ENCODE measurements at places on chromosomes 13 and 19.
A peak's percentile ranks its signal among the peaks of the same experiment; 100 is the strongest.

- no peak for DNase-seq
Observed at GRCh38 chr13:33274264-33274663, 11.3 kb downstream of the STARD13 start.

DNA sequence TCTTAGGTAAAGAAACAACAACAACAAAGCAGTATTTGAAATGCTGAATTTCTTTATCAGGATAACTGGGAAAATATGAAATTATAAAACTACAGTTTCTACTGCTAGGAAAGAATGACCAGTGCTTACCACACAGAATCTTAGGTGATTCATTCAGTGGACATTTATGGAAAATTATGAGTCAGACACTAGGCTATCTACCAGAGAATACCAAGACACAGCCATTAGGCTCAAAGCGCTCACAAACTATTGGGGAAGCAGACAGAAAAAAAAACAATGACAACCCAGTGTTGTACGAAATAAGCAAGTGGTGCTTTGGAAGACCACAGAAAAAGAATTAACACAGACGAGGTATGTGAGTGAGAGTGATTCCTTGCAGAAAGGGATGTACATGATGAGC lies 1019.5 kb downstream of the PCDH9 start:
- peak; percentile 28 for DNase-seq

DNA sequence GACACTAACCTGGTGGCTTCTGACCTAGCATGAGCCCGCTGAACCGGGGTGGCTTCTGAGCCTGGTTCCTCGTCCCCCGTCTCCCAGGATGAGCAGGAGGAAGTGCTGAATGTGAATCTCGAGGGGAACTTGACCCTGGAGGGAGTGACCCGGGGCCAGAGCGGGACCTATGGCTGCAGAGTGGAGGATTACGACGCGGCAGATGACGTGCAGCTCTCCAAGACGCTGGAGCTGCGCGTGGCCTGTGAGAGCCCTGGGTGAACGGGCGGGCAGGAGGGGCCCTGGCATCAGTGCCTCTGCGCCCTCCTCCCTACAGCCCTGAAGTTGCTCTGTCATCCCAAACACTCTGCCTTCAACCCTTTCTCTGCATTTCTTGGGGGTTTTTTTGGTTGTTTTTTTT lies 5.6 kb downstream of the BCAM start:
- no peak for DNase-seq

DNA sequence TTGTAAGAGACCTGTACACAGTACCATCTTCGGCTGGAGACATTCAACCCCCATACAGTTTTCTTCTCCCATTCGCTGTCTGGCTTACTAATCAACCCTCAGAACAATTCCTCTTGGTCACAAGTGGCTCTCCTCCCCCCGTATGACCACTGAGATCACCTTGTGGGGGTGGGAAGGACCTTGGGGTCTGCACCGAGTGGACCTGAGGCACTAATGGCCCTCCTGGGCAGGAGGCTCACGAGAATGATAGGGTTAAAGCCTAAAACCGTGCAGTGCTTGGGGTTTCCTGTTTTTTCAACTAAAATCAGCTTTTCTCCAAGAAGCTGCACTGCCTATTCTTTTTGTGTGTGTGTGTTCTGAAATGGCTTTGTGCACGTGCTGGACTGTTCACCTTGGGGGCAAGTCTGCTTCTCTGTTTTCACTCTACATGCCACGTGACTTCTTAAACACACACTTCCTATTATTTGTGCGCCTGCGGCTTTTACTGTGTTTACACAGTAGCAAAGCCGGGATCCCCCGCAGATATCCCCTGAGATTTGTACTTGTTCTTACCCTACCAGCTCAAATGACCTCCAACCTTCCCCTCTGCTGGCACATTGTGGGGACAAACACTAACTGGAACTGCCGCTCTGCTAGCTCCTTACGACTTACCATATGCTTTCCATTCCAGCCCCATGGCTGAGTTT lies 12.3 kb downstream of the RBM26 start:
- DNase-seq, result no peak

GRCh38 chr19:35643255-35644205 lies 2.0 kb downstream of the ETV2 start:
- DNase-seq, result peak; percentile 92

DNA sequence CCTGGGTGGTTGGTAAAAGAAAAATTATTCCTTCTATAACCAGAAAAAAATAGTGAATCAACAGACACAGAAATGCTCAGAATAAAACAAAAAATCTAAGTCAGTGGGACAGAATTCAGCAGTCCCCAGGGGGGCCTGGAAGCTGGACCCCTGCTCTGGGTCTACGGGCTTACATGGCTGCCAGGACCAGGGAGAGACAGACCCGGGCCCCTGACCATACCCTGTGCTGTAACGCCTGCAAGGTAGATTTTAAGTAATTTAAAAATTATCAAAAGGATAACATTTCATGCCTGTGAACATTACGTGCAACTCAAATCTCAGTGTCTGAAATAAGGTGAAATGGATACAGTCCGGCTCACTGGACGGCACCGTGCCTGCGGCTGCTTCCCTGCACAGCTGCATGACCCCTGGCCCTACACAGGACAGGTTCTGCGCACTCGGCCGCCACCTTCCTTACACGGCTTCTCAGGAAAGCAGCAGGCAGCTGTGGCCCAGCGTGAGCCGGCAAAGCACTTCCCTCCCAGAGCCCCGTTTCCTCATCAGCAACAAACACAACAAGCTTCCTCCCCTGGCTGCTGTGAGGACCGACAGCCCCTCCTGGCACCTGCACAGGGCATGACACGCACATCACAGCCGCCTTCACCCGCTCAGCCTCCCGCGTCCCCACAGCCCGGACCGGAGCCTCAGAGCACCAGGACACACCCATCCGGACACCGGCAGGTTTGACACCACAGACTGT lies 22.2 kb downstream of the RASA3 start:
- DNase-seq, result no peak

- no peak for DNase-seq
Observed at GRCh38 chr13:29541400-29541799, 54.1 kb downstream of the SLC7A1 start.

- DNase-seq, result no peak
Observed at GRCh38 chr19:5466814-5467291, 11.6 kb downstream of the ZNRF4 start.

All from HTR-8/SVneo (cell line).